Tibial nerve (tissue), 4 donors: ENCODE measurements at places on chromosomes 4 and X. TPM values are rescaled to one million over a fixed set of nuclear protein-coding genes. Genes with fewer than 3 reads are reported as not detected.

OTC gene
- 3.3 TPM for total RNA-seq

HELT gene
- not detected for total RNA-seq

TRPC5OS gene
- not detected for total RNA-seq

ALAS2 gene
- total RNA-seq: 1.0 TPM

NUDT11 gene
- total RNA-seq: 1.2 TPM

WDR17 gene
- 11.9 TPM for total RNA-seq

SPANXB1 gene
- not detected for total RNA-seq

PRAF2 gene
- total RNA-seq: 21.0 TPM

RTL5 gene
- 8.5 TPM for total RNA-seq

IL21 gene
- not detected for total RNA-seq

SYTL5 gene
- 0.21 TPM for total RNA-seq

RENBP gene
- 13.7 TPM for total RNA-seq

SLC16A2 gene
- 13.3 TPM for total RNA-seq

GALNTL6 gene
- total RNA-seq: not detected

FMR1NB gene
- total RNA-seq: not detected

PPP1R2C gene
- not detected for total RNA-seq

SATL1 gene
- total RNA-seq: not detected

TMPRSS11D gene
- not detected for total RNA-seq

SERTM2 gene
- total RNA-seq: not detected

LRIT3 gene
- 0.21 TPM for total RNA-seq

KLKB1 gene
- total RNA-seq: 3.7 TPM

SAGE1 gene
- total RNA-seq: not detected

UBA6 gene
- total RNA-seq: 39.6 TPM

L1CAM gene
- total RNA-seq: 43.0 TPM

TEX13B gene
- total RNA-seq: not detected

NPY5R gene
- 0.39 TPM for total RNA-seq

HPGD gene
- total RNA-seq: 3.5 TPM

DACH2 gene
- 0.90 TPM for total RNA-seq

SAT1 gene
- 557 TPM for total RNA-seq

TBC1D14 gene
- 54.8 TPM for total RNA-seq

ATP1B4 gene
- total RNA-seq: not detected

LONRF3 gene
- 19.0 TPM for total RNA-seq

REPS2 gene
- 10.4 TPM for total RNA-seq

FGFBP1 gene
- total RNA-seq: not detected

SLC26A1 gene
- 0.21 TPM for total RNA-seq

ABCG2 gene
- total RNA-seq: 5.3 TPM

ZNF711 gene
- total RNA-seq: 1.4 TPM

PRKX gene
- total RNA-seq: 37.8 TPM

SGCB gene
- 47.7 TPM for total RNA-seq

KLF8 gene
- total RNA-seq: 24.5 TPM

TXK gene
- total RNA-seq: 0.84 TPM

SPANXN4 gene
- total RNA-seq: not detected

ADRA2C gene
- 13.2 TPM for total RNA-seq

ATXN3L gene
- not detected for total RNA-seq

P2RY4 gene
- total RNA-seq: 3.9 TPM

PABPC1L2A gene
- not detected for total RNA-seq

DGAT2L6 gene
- total RNA-seq: not detected

ATOH1 gene
- not detected for total RNA-seq

EREG gene
- total RNA-seq: 0.20 TPM

CYLC1 gene
- total RNA-seq: not detected

FOXR2 gene
- not detected for total RNA-seq

ADH4 gene
- total RNA-seq: 0.66 TPM

PABPC4L gene
- total RNA-seq: 1.5 TPM

MAGEB1 gene
- not detected for total RNA-seq

GSTCD gene
- total RNA-seq: 13.5 TPM

ANOS1 gene
- total RNA-seq: 10.8 TPM
